ENCODE measurements at places on chromosomes 4 and X.

- no peak for DNase-seq
These were observed 221.6 kb upstream of the SPANXN4 start for GRCh38 chrX:142804085-142804484.

- no peak for DNase-seq
These were observed 169.2 kb downstream of the TMA16 start for GRCh38 chr4:163663454-163664225.

GRCh38 chrX:16649858-16650257 lies at the start of gene S100G:
Gene S100G, plus strand, starts transcription at chrX:16650158. Its CDS starts 849 bp downstream, at chrX:16651007.
- DNase-seq: no peak

DNA sequence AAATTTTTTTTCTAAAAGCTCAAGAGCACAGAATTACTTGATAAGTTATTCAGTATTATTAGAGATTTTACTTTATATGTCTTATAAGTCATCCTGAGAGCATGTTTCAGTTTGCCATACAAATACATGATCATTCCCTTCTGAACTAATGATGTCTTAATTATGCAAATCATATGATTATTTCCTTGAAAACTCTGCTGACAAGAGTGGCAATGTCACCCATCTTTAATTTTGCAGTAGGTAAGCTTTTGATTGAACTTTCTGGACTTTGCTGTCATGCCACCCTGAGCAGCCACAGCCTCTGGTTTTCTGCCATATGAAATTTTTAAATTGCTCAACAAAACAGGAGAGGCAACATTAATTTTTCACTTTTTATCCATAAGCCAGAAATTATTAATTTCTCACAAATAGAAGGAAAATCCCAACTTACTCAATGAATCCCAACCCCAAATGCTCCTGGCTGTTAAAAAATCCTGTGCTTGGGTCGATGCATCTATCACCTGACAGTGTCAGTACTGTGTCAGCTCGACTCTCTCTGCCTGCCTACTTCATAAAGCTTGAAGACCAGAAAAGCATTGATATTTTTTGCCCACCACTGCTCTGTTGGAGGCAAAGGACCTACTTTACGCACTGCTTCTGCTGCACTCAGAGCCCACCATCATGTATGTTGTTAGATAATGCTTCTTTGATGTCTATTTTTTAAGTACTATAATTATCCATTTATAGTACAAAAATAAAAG lies 11.6 kb upstream of the HADH start:
- no peak for DNase-seq

DNA sequence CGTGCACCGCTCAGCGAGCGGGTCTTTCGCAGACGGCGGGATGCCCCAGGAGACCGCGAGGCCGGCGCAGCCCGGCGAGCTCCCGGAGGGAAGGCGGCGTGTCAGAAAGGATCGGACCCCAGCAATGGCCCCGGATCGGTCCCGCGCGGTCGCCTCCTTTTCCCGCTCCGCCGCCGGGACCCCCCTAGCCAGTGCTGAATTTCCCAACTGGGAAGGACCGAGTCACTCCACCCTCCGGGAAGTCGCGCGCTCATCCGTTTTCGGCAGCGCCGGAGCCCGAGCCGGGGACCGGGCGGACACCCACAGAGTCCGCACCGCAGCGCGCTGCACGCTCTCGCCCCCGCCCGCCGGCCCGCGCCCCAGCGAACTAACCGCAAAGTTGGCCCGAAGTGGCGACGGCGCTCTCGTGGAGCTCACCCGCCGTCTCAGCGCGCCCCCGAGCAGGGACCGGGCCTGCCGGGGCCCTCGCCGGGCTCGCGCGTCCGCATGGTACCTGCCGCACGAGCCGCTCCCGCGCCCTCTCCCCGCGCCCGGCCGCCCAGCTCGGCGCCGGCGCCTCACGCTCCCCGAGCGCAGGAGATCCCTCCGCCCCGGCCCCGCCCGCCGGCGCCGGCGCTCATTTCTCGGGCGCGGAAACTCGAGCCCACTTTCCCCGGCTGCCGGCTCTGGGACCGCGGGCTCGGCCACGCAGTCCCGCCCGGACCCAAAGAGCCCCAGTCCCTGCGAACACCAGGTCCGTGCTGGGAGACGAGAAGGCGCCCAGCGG lies at the start of gene FAT1:
TSS of gene FAT1 (minus strand) at position 565 of the 766 bp plus-strand sequence. CDS start 14,029 bp downstream, outside the sequence.
- peak; percentile 60 for DNase-seq

DNA sequence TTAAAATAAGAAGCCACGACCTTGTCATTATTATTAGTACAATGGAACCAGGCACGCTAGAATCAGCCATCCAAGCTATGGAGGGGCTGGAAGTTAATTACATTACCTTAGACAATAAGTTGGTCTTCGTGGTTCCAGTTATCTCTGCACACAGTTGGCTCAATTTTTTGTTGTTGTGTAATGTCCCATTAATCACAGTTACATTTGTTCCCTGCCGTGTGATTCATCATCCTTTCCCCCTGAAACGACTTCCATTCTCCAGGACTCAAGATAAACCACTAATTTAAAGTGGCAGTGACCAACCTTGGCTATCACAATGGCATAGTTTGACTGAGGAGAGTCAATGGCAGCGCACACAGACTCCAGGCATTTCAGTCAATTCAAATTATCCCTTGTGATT lies 905.0 kb downstream of the RAB28 start:
- DNase-seq: no peak

GRCh38 chr4:42570221-42570620 lies 86.7 kb downstream of the ATP8A1 start:
- peak; percentile 98 for DNase-seq

- DNase-seq: no peak
These were observed 286.9 kb upstream of the FGF16 start for GRCh38 chrX:77160301-77160700.
